ENCODE measurements at places on chromosomes 5 and 9.
A peak's percentile ranks its signal among the peaks of the same experiment; 100 is the strongest.

DNA sequence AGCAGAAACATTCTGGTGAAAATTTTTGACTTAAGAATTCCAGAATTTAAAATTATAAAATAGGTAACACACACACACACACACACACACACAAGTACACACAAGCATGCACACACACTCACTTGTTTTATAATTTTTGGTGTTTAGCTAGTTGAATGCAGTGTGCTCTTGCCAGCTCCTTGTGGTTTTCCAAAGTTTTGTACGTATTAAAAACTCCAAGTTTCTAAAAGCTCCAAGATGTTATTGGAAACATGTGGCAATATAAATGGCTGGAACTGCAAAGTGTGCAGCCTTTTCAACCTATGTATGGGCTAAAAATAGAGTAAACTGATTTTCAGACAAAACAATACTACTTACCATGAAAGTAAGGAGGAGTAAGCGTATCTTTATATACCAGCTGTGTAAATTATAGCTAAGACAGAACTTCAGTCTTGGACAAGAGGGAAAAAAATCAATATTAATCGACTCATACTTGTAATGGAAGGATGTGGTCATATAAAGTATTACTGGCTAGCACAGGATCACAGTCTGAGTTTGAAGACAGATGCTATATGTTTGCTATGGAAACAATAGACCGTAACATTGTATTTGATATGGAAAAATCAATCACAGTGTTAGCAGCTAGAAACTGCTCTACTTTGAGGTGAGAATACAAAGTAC lies 727.1 kb upstream of the GRAMD2B start:
- no peak for DNase-seq

- DNase-seq, result no peak
Observed at GRCh38 chr5:174242573-174242972, 197.1 kb downstream of the NSG2 start.

- peak; percentile 21 for DNase-seq
Observed at GRCh38 chr5:177023303-177023664, 788 bp downstream of the ZNF346 start.

DNA sequence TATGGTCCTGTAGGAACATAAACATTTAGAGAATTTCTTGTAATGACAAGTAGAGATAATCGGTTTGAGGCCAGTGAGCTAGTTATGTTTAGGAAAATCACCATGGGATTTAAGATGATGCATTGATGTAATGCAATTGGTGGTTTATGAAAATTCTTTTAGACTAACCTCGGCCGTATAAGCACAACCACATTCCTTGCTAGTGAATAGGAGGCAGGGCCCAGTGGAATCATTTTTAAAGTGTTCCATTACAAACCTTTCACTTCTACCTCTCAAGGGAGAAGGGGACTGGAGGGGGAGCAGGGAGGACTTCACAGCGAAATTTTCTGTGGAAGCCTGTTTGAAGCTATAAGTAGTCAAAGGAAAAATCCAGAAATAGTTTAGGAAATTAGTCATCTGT lies 71.8 kb upstream of the NFIL3 start:
- DNase-seq, result no peak

DNA sequence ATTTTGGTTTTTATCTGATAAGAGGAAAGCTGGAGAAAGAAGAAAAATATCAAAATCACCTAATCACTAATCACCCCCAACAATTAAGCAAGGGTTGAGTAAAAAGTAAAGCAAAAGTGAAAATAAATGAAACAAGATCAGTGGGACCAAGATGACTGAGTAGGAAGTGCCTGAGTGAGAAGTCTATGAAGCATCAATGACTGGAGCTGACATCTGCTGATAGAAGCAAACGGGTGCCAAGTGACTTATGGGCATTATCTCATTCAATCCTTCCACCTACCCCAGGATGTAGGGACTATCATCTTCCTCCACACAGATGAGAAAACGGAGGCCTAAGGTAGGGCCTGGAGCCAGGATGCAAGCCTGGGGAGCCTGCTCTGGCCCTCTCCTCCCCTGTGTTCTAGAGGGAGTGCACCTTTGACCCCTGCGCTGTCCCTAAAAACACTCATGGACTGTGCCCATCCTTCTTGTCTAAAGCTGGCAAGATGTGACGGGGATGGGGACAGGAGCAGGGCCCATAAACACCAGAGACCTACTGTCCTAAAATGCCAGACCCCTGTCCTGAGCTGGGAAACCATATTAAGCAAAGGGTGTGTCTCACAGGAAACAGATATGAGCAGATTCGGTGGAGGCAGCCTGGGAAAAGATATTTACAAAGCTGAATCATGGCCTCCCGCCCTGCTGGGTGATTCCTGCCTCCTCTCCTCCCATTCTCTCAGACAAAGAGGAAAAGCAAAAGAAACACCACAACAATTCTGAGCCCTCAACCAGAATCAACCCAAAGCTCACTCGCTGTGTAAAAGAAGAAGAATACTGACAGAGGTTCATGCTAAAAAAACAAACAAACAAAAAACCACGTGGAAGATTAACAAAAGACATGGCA lies 116.0 kb downstream of the AUH start:
- DNase-seq, result no peak

DNA sequence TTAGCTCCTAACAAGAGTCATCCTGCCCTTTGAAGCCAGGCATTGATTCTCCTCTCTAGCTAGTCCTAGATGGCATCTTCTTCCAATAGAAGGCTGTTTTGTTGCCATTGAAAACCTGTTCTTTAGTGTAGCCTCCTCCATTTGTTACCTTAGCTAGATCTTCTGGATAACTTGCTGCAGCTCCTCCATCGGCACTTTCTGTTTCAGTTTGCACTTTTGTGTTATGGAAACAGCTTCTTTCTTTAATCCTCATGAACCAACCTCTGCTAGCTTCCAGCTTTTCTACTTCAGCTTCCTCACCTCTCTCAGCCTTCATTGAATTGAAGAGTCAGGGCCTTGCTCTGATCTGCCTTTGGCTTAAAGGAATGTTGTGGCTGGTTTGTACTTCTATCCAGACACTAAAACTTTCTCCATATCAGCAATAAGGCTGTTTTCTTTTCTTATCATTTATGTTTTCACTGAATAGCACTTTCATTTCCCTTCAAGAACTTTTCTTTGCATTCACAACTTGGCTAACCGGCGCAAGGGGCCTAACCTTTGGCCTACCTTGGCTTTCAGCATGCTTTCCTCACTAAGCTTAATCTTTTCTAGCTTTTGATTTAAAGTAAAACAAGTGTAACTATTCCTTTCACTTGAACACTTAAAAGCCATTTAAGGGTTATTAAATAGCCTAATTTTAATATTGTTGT lies 166.5 kb upstream of the SLC12A2 start:
- DNase-seq, result no peak

- DNase-seq, result no peak
Observed at GRCh38 chr9:120331913-120332312, 248.1 kb downstream of the CDK5RAP2 start.

- DNase-seq, result no peak
Observed at GRCh38 chr9:110810262-110810976, 141.8 kb downstream of the MUSK start.

DNA sequence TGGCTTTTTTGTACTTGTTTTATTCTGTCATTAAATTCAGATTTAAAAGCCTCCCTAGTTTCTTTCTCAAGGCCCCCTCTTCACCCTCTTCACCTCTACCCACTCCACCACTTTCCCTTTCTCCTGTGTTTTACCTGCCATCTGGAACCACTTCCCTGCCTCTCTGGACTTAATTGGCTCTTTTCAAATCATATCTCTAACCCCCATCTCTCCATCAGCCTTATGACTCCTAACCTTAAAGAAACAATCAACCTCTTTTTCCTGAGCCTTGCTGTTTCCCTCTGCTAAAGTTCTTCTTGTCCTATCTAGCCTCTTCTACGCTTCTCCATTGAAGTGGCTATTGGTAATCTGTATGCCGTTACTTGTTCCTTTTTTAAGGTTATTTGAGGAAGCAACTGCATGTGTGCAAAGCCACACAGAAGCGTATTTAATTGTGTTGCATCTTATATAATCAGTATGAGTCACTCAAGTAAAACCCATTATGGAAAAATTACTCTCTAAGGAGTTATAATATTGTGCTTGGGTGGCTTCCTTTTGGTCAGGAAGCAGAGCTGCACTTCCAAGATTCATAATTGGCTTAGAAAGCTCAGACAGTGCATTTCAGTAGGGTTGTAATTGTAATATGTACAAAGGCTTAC lies 653.6 kb upstream of the ITGA1 start:
- no peak for DNase-seq

- DNase-seq, result no peak
Observed at GRCh38 chr9:131419026-131419614, 25.2 kb downstream of the PRRC2B start.

- DNase-seq, result no peak
Observed at GRCh38 chr5:107764976-107765804, 94.5 kb upstream of the EFNA5 start.

GRCh38 chr9:703392-703791 lies 138.1 kb upstream of the DMRT1 start:
- DNase-seq, result no peak

GRCh38 chr9:72428329-72428728 lies 63.3 kb upstream of the ZFAND5 start:
- DNase-seq, result no peak

DNA sequence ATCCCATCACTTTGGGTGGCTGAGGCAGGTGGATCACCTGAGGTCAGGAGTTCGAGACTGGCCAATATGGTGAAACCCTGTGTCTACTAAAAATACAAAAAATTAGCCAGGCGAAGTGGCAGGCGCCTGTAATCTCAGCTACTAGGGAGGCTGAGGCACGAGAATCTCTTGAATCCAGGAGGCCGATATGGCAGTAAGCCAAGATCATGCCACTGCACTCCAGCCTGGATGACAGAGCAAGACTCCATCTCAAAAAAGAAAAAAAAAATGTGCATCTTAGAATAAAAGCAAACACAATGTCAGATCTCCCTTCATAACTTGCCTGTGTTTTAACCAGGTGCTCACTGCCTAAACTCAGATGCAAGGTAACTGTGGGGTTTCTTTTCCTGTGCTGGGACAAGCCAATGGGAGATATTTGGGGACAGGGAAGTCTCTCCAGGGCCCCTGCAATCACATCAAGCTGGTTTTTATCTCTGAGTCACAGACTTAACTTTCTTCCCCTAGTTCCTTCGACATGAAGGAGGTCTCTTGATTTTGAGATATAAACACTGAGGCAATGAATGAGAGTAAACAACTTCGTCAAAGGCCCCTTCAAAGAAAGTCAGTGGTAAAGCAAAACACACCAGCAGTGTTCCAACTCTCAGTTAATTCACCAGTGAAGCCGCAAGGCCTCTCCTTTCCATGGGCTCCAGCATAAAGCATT lies 99.1 kb downstream of the SNX18 start:
- no peak for DNase-seq

DNA sequence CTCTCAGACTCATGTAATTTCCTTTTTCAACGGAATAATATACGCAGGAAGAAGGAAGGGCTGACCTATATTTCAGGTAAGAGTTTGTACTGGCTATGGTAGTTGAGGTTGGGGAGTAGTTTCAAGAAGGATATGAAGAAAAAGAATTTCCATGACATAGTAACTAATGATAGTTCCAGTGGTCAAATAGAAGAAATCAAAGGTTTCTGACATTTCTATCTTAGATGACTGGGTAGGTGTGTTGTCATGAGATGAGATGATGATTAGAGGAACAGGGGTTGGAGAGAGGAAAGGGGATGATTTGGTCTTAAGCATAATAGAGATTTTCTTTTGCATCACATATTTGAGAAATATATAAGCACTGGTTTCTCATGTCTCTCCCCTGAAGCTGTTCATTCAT lies 166.0 kb downstream of the SPATA31D1 start:
- DNase-seq, result no peak

DNA sequence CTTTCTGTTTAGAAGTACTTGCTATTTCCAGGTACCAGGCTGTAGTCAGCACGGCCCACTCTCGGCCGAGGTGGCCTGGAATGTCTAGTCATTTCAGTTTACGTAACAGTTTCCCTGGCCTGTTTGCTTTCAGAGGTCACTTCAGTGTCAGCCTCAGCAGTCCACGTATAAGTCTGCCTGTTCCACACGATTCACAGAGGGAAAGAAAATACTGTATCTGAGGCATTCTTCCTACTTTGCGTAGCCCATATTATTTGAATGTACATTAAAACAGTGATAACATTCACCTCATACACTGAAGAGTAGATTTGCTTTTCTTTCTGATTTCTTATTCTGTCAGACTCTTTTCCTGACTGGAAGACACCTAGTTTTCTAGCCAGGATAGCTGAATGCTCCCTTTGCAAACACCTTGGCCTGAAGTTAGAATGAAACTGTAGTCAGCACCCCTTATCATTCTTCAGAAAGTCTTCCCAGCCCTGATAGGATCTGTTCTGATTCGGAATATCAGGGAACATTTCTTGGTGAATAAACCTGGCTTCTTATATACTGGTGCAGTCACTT lies 140.9 kb downstream of the AOPEP start:
- no peak for DNase-seq

DNA sequence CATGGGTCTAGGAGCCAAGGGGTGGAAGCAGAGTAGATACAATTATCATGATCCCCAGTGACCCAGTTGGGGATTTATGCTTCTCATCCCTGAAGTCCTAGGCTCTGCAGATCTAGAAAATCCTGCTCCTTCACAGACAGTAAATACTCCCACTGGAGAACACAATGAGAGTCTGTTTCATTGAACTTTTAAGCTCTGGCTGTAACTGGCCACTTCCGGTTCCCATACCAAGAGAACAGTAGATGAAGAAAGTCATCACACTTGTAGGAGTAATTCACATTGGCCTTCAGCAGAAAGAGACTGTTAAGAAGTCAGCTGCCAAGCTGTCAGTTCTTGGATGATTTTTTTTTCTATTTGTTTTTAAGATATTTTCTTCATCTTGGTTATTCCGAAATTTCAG lies 597.1 kb downstream of the ACTL7B start:
- no peak for DNase-seq

DNA sequence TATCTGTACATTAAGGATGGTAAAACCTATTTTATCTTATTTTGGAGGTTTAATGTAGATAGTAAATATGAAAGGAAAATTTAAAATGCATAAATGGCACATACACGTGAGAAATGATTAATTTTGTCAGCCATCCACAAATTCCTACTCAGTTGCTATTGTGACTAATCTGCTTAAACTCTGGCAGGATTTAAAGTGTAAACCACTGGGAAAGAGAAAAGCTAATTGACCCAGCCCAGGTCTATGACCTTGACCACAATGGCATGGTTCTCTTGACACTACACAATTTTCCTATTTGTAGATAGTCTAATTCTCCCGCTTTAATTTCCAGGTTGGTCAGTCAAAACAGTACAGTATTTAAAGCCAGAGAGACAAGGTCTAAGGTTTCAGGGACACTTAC lies 459.0 kb upstream of the KLF4 start:
- no peak for DNase-seq

- no peak for DNase-seq
Observed at GRCh38 chr5:138720840-138721239, 32.4 kb upstream of the CTNNA1 start.

GRCh38 chr9:130172858-130173665 lies 858 bp downstream of the NCS1 start:
- DNase-seq, result peak; percentile 31

- no peak for DNase-seq
Observed at GRCh38 chr9:15377625-15378540, 44.8 kb upstream of the SNAPC3 start.

GRCh38 chr5:6572086-6572824 lies 60.6 kb downstream of the NSUN2 start:
- DNase-seq, result no peak

GRCh38 chr5:26569929-26570258 lies 468.5 kb downstream of the CDH9 start:
- DNase-seq, result no peak

GRCh38 chr9:81619353-81620001 lies 69.9 kb downstream of the TLE1 start:
- DNase-seq, result no peak
